Hematopoietic multipotent progenitor cell (in vitro differentiated cells): ENCODE measurements at places on chromosomes 6 and 20. TPM values are rescaled to one million over a fixed set of nuclear protein-coding genes. Genes with fewer than 3 reads are reported as not detected.
A peak's percentile ranks its signal among the peaks of the same experiment; 100 is the strongest.

MDC1 gene
- 14.0 TPM for total RNA-seq

EEF1E1 gene
- 12.7 TPM for total RNA-seq

TRIM38 gene
- 4.8 TPM for total RNA-seq

PPP1R14C gene
- under 0.01 TPM for total RNA-seq

OR2J3 gene
- not detected for total RNA-seq

BTN1A1 gene
- not detected for total RNA-seq

F13A1 gene
- 5.9 TPM for total RNA-seq

- DNase-seq = no peak
Measured at GRCh38 chr20:6562111-6562510, 205.4 kb upstream of the BMP2 start.

DNA sequence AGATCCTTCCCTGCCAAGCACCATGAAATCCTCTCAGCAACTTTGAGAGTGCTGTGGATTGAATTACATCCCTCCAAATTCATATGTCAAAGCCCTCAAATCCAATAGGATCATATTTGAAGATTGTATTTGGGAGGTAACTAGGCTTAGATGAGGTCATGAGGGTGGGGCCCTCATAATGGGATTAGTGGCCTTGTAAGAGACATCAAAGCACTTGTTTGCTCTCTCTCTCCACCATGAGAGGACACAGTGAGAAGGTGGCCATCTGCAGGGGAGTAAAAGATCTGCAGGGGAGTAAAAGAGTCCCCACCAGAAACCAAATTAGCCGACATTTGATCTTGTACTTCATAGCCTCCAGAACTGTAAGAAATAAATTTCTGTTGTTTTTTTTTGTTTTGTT, 298.2 kb downstream of the SAMD5 start:
- DNase-seq = no peak

DNA sequence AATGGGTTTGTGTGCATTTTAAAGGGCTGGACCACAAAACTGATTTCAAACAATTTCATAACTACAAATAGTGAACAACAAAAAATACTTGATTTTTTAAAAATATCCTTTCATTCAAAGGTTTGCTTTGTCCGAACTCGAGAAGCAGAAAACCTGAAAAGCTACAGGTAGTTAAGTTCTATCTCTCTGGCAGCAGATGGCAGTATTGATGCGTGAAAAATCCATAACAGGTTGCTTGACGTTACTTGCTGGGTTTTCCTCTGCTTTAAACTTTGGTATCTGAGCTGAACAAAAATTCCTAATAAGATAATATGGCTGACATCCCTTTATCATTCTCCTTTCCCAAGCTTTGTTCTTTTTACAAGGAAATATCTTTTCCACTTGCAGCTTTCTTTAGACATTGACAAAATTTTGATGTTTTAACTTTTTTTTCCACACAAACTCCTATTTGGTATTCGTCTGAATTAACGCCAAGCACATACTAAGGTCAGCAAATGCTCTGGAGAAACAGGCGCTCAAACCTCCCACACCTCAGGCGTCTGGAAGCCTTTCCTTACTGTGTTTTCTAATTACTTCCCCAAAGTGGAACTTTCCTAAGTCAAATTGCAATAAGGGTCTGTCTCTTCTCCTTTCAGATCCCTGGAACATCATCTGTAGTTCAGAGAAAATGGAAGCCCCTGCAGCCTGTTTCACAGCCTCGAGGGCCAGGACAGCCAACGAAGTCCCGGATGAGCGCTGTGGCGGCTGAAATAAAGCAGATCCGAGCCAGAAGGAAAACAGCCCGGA, 50.3 kb upstream of the GFRAL start:
- DNase-seq = peak; percentile 45

DNA sequence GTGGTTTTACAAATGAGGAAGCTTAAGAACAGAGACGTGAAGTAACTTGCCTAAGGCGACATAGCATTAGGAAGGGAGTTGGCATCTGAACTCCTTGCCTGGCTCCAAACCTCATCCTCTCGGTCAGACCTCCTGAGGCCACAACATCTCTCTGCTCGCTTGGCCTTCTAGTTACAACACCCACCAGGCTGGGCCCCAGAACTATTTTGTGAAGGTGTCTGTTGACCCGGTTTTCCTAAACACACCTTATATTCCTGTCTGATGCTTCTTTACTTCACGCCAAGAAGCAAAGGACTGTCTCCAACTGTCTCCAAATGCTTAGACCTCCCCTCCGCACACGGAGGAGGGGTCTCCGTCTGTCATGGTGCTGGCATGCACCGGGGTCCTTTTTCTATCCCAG, 326.6 kb downstream of the THBS2 start:
- no peak for DNase-seq

GRCh38 chr6:12356431-12356830, 66.3 kb downstream of the EDN1 start:
- DNase-seq = no peak

- DNase-seq = no peak
Measured at GRCh38 chr6:154123155-154123956, 84.3 kb downstream of the OPRM1 start.

- DNase-seq = no peak
Measured at GRCh38 chr6:168495636-168496035, 54.7 kb downstream of the SMOC2 start.

DNA sequence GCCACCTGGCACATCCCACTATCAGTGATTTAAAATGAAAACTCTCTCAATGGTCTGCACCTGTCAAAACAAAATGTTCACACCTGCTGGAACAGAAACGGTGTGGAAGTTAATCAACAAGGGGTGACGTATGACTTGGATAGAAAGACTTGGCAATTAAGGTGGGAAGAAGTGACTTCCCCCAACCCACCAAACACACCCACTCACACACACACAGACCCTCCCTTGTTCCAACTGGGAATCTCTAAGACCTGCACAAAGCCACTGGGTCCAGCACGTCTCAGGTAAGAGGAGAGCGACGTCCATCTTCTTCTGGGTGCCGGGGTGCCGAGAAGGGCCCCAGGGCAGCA, 25.1 kb upstream of the TCFL5 start:
- no peak for DNase-seq

- DNase-seq = no peak
Measured at GRCh38 chr6:142857233-142857761, 87.7 kb downstream of the HIVEP2 start.

GRCh38 chr6:89828988-89829471, 650 bp upstream of the CASP8AP2 start:
- no peak for DNase-seq

DNA sequence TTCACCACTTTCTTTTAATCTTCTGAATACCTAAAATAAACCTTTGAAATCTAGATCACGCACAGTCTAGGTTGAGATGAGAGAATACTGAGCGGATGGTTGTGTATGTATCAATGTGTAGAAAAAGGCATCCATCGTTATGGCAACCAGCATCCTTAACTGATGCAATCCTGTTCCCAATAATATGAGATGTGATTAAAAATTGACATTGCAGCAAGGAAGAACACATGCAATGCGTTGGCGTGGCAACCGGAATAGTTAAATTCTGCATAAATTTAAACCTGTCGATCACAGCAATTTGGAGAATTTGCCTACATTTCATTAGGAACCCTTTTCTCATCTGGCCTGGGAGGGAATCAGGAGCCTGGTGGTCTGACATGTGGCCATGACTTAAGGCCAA, 1.3 kb upstream of the L3MBTL1 start:
- DNase-seq = no peak

DNA sequence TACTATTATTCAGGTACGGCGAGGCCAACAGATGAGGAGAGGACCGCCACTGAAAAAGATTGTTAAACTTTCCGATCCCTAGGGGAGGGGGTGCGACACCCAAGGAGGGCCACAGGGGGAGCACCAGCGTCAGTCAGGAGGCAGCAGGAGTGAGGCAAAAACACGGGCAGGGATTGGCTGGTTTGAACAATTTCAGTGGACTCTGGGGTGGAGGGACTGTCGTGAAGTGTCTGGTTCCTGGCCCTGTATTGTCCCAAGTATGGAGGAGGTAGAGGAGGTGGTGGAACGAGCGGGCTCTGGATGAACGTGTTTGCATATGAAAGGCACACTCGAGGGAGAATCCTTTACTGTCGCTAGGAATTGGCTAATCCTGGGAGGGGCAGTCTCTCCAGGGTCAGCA, 32.5 kb upstream of the MCUR1 start:
- DNase-seq = no peak
